ENCODE measurements at places on chromosomes 13 and 19.

- peak; percentile 58 for DNase-seq
Measured at GRCh38 chr19:47445937-47446402, 25.7 kb downstream of the SLC8A2 start.

- no peak for DNase-seq
Measured at GRCh38 chr19:33376941-33377557, 3.5 kb downstream of the CEBPG start.

DNA sequence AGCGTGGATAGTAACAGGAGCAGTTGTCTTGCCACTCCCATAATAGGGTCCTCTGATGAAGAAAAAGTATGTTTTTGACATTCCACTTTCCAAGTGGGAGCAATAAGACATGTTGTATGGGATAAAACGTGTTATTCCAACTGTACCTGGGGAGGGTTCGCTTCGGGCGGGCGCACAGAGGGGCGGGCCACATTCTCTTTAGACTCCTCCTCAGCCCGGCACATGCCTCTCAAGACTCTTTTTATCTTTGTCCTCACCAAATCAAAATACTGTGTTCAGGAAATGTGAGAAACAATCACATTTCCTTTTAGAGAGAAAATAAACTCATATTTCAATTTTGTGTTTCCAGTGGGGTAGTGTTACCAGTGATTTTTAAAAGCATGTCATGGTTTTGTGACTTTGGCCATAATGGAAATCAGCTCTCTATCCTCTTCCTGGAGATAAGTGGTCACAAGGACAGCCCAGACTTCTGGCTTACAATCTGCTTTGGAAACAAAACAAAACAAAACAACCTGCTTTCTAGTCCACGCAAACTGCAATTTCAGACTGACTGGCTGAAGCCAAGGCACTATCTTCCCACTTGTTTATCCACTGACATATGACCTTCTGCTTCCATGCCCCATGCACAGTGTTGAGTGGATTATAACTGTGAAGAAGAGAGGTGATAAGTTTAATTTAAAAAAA is 276.1 kb downstream of the NALCN start:
- no peak for DNase-seq

DNA sequence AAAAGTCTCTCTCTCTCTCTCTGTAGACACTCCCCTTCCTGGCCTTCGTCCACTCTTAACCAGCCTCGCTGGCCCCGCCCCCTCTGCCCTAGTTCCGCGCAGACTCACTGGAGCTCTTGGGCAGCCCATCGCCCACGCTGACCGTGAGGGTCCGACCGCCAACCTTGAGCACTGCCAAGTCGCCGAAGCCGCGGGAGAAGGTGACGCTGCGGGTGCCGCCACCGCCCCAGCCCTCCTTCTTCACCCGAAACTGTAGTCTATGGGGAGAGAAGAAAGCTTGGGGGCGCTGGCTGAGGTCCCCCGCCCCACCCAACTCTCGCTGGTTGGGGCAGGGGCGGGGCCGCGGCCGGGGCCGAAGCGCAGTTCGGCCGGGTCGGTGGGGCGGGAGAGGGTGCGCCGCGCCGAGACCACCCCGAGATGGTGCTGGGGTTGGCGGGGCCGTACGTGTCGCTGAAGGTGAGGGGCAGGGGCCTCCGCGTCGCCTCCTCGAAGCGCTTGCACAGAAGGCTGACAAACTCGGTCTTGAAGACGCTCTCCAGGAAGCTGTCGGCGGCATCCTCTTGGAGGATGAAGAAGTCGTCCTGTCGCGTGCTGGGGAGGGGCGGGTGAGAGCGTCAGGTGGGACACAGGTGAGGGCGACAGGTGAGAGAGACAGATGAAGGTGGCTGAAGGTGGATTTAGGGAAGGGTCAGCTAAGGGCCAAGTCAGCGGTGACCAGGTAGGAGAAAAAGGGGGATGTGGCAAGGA is 12.6 kb upstream of the ZNF414 start:
- peak; percentile 96 for DNase-seq

DNA sequence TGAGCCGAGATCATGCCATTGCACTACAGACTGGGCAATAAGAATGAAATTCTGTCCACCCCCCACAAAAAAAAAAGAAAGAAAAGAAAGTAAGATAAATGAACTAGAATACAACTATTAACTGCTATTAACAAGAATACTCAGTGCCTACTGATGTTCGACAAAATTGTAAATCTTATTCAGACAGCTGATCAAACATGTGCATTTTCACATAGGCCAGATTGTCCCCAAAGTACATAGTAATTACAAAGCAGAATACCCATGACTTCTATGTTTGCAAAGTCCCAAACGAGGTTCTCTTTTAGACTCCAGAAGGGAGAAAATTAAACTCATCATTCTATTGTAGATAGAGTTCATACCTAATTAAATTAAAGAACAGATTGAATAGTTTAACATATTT is 113.4 kb downstream of the UFM1 start:
- DNase-seq: no peak

DNA sequence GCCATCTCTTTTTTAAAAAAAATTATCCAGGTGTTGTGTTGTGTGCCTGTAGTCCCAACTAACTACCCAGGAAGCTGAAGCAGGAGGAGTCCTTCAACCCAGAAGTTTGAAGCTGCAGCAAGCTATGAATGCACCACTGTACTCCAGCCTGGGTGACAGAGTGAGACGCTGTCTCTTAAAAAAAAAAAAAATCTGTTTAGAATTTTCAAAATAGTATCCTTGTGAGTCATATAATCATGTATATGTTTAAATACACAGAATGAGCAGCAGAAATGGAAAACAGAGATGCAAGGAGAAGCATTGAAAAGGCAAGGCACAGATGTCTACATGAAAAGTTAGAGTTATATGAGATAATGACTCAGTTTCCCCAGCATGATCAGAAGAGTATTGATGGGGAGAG is 31.2 kb downstream of the SYDE1 start:
- no peak for DNase-seq

DNA sequence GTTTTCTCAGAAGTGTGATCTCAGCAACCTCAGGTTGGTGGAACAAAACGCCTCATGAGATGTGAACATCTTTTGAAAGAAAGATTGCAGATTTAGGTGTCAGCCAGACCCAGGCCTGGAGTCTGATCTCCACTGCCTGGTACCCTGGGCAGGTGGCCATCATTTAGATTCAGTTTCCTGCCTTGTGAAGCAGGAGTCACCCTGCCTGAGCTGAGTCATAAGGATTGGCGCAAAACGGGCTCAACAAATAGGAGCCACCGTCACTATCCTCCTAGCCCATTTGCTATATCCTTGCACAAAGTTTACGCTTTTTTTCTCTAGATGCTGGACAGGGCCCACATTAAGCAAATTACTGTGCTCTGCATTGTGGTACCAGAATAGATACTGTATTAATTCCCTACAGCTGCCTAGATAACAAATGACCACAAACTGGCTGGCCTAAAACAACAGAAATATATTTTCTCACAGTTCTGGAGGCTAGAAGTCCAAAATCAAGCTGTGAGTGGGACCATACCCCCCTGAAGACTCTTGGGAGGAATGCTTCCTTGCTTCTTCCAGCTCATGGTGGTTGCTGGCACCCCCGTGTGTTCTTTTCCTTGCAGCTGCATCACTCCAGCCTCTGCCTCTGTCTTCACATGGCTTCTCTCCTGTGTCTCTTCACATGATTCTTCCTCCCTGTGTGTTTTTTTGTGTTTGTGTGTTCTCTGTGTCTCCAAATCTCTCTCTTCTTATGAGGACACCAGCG is 38.2 kb downstream of the TNFSF11 start:
- no peak for DNase-seq

GRCh38 chr13:22077205-22077683 is 406.4 kb downstream of the FGF9 start:
- DNase-seq: no peak

DNA sequence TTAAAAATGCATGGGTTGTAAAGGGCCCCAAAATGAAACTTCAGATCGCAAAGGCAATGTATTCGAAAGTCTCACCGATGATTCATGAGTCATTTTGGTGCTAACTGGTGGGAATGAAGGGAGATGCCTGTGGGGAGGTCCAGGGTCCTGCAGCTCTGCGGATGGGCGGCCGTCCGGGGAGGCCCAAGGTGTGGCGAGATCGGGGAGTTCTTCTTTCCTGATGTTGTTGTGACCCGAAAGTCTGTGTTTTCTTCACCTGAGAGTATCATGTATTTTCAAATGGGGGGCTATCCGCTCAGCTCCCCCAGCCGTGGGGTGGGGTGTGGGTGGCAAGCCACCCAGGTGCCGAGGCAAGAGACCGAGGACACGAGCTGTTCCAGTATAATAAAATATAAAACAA is 36.5 kb downstream of the TFDP1 start:
- DNase-seq: no peak

DNA sequence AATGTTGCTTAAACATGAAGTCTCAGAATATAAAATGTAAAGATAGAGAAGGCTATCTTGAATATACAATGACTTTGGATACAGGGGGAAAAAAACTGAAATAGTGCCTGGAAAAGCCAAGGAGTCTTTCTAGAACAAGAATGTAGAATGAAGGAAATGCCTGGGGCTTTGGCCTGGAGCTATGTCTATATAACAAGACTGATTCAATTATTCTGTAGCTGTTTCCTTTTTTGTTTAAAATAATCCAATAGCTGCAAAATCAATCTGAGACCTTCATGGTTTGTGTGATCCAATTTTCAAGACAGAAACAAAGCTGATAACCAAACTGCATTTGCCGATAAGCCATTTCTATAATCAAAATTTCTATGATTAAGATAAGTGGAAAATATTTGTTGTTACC is 530.9 kb upstream of the NBEA start:
- no peak for DNase-seq

GRCh38 chr13:95411428-95412040 is 110.3 kb upstream of the ABCC4 start:
- no peak for DNase-seq

- DNase-seq: no peak
Measured at GRCh38 chr19:35123573-35123972, 8.0 kb downstream of the FXYD3 start.

- no peak for DNase-seq
Measured at GRCh38 chr13:50552424-50552966, 291.0 kb downstream of the DLEU7 start.

GRCh38 chr13:113035213-113035800 is 66.3 kb downstream of the MCF2L start:
- no peak for DNase-seq

- DNase-seq: no peak
Measured at GRCh38 chr13:93745884-93746283, 519.3 kb downstream of the GPC6 start.

- no peak for DNase-seq
Measured at GRCh38 chr13:27211271-27211670, 39.7 kb upstream of the USP12 start.

Data from neural progenitor cell (in vitro differentiated cells).